ENCODE measurements at places on chromosomes 7 and 10. TPM values are rescaled to one million over a fixed set of nuclear protein-coding genes. Genes with fewer than 3 reads are reported as not detected.

Gene TDRD1
- total RNA-seq = 3.3 TPM

Gene NEUROD6
- not detected for total RNA-seq

Gene RASA4B
- total RNA-seq = 0.20 TPM

Gene MALSU1
- 60.3 TPM for total RNA-seq

Gene CPA2
- not detected for total RNA-seq

Gene BCAP29
- 43.4 TPM for total RNA-seq

Gene HOXA3
- total RNA-seq = 6.1 TPM

Gene PLEKHS1
- not detected for total RNA-seq

Gene JCAD
- total RNA-seq = 5.5 TPM

Gene IL6
- total RNA-seq = 1.1 TPM

Gene CALD1
- total RNA-seq = 158 TPM

Gene PIP
- not detected for total RNA-seq

Gene CRHR2
- total RNA-seq = not detected

Gene LBX1
- total RNA-seq = not detected

Gene CUEDC2
- total RNA-seq = 51.8 TPM

Gene GDF2
- not detected for total RNA-seq

Gene HOXA13
- 0.37 TPM for total RNA-seq

Gene FAM221A
- total RNA-seq = 0.78 TPM

Gene CYP3A4
- not detected for total RNA-seq

Gene NYAP1
- total RNA-seq = 2.0 TPM

Gene CDK14
- 30.5 TPM for total RNA-seq

Gene TRIM50
- total RNA-seq = not detected

Gene ADARB2
- not detected for total RNA-seq

Gene WIPF3
- not detected for total RNA-seq

Gene GPER1
- 8.5 TPM for total RNA-seq

Gene CTAGE8
- total RNA-seq = 0.59 TPM

Gene NRG3
- not detected for total RNA-seq

Gene MINDY4
- 14.7 TPM for total RNA-seq

Gene ADAM8
- 0.73 TPM for total RNA-seq

Gene FGL2
- total RNA-seq = 0.20 TPM

Gene OR6B1
- not detected for total RNA-seq

Gene DDIT4
- total RNA-seq = 100 TPM

Gene MTG1
- 30.9 TPM for total RNA-seq

Gene NPC1L1
- total RNA-seq = not detected

Gene UCN3
- total RNA-seq = not detected

Gene SUMF2
- total RNA-seq = 177 TPM

Gene ITPRID1
- total RNA-seq = not detected
